ENCODE measurements at places on chromosomes 4 and X. TPM values are rescaled to one million over a fixed set of nuclear protein-coding genes. Genes with fewer than 3 reads are reported as not detected.

Gene SRPX
- polyA plus RNA-seq: 166 TPM

Gene ODAPH
- polyA plus RNA-seq: 0.59 TPM

Gene RHOXF2B
- 0.03 TPM for polyA plus RNA-seq

Gene SORBS2
- polyA plus RNA-seq: 0.55 TPM

Gene TRPC5OS
- polyA plus RNA-seq: not detected

Gene ADH1B
- polyA plus RNA-seq: not detected

Gene FRAS1
- 4.1 TPM for polyA plus RNA-seq

Gene FGF5
- 5.4 TPM for polyA plus RNA-seq

Gene PDGFC
- polyA plus RNA-seq: 29.7 TPM

Gene TREX2
- 0.31 TPM for polyA plus RNA-seq

Gene FGD1
- polyA plus RNA-seq: 8.8 TPM
